SK-N-SH (cell line): ENCODE measurements at places on chromosomes 5 and 9. TPM values are rescaled to one million over a fixed set of nuclear protein-coding genes. Genes with fewer than 3 reads are reported as not detected.

GRCh38 chr5:169412831-169413230, 111.9 kb upstream of the SLIT3 start:
- no peak overlapping the region for H3K4me3 ChIP-seq
- no peak for DNase-seq
- no peaks in the 10 kb centered on the region for H3K36me3 ChIP-seq
- H3K27ac ChIP-seq, result peak overlapping the region; percentile 95; the same call in 1 of the 2 replicates
- H3K4me1 ChIP-seq, result peaks cover 25% of the 10 kb centered on the region
- H3K27me3 ChIP-seq, result no peaks in the 10 kb centered on the region

DNA sequence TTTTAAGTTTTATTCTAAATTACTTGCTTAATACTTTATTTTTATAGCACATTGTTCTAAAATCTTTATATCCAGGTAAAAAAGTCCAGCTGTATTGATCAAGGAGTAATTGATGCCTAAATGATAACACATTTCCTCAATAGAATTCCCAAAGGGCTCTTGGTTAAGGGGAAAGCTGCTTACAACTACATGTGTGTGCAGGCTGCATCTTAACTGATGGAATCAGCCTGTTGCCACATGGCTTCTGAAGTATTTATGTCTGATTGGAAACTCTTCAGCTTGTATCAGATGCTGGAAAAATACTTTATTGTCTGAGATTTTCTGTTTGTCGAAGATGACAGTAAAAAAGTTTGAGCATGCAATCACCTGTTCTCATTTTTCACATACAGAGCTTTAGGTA, 182.6 kb downstream of the FBXL7 start:
- H3K27me3 ChIP-seq, result no peaks in the 10 kb centered on the region
- H3K27ac ChIP-seq, result no peak overlapping the region
- H3K4me1 ChIP-seq, result peaks cover 6% of the 10 kb centered on the region; the same call in 1 of the 2 replicates
- no peak for DNase-seq

- H3K27me3 ChIP-seq, result no peaks in the 10 kb centered on the region
- DNase-seq, result peak; percentile 41
- 0 out of 2 replicates have a peak, but pooled peaks cover 8% of the 10 kb centered on the region for H3K4me1 ChIP-seq
Measured at GRCh38 chr9:115495052-115495635, 377.2 kb upstream of the TNC start.

DNA sequence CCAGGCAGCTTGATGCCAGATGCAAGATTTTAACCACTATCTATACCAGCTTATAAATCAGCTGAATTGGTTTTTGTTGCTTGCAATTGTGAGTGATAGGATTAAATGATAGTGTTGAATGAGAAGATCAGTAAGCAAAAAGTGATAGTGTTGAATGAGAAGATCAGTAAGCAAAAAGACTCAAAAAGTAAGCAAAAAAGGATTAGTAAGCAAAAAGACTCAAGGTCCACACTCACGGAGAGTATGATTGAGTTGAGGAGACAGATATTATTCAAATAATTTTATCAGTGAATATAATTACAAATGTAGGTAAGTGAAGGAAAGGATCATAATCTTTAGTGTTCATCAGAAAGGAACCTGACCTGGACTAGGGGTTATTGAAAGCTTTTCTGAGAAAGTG, 58.0 kb upstream of the ARRDC3 start:
- no peak overlapping the region for H3K27ac ChIP-seq
- no peak overlapping the region for H3K4me3 ChIP-seq
- H3K27me3 ChIP-seq, result no peaks in the 10 kb centered on the region
- DNase-seq, result no peak
- H3K4me1 ChIP-seq, result 0 out of 2 replicates have a peak, but pooled peaks cover 3% of the 10 kb centered on the region
- H3K36me3 ChIP-seq, result no peaks in the 10 kb centered on the region

DNA sequence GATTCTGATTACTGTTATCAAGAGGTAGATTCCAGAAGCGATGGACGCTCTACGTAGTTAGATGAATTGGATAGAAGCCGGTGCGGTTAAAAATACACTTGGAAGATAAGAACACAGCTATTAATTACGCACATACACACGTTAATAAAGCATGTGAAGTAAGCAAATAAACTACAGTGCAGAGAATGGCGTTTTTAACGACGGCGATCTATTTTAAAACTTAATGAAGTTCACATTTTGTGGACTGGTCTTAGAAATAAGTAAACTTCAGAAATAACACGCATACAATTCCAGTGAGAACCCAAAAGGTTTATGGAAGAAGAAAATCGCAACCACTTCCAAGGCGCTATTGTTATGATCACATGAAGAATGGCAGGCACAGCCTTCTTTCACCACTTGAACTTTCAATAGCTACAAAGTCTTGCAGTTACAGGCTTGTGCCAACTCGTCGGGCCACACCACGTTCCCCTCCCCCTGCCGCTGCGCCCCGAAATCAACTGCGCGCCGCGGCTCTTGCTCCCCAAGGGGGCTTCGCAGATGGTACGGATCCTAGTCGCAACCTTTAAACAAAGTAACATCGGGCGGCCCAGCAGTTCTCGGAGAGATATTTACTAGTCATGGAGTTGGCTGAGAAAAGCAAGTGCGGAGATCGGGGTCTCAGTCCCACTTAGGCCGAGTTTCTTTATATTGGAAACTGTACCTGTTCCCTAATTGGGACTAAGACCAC, 866 bp upstream of the SEMA6A start:
- peak overlapping the region; percentile 76 for H3K4me3 ChIP-seq
- H3K4me1 ChIP-seq, result peaks cover 22% of the 10 kb centered on the region; the same call in 1 of the 2 replicates
- H3K36me3 ChIP-seq, result no peaks in the 10 kb centered on the region
- no peak overlapping the region for H3K27ac ChIP-seq

GRCh38 chr5:132138260-132138659, 64.7 kb downstream of the CSF2 start:
- no peak overlapping the region for H3K4me3 ChIP-seq
- peaks cover 5% of the 10 kb centered on the region; the same call in 1 of the 2 replicates for H3K27me3 ChIP-seq

DNA sequence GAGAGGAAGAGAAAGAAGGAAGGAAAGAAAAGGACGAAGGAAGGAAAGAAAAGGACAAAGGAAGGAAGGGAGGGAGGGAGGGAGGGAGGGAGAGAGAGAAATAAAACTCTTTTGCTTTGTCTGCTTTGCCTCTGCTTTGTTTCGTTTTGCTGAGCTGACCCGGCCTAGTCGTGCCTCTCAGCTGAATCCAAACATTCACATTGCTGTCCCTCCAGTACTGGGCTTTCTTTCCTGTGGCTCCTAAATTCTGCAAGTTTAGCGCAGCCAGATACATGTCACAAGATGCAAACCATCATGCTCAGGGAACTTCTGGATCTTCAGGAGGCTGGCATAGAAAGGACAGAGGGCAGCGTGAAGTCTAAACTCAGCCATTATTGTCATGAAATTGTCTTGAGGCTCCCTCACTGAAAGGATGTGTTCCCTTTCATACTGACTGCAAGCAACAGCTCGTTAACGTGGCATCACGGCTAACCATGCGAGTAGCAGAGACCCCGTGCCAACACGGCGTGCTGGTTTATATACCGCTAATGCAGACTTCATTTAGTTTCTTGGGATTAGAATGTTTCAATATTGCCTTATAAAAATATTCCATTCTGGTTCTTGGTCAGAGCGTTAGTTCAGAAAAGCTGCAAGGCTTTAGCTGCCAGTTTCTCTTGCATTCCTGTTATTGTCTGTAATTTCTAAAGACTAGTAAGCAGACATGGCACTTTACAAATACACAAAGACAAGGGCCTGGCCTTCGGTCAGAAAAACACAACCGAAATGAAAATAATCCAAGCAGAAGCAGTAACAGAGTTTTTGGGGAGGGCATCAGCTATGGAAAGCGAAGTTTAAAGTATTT, 94.2 kb downstream of the TMEM174 start:
- H3K36me3 ChIP-seq, result no peaks in the 10 kb centered on the region
- H3K27me3 ChIP-seq, result no peaks in the 10 kb centered on the region
- no peak overlapping the region for H3K27ac ChIP-seq
- DNase-seq, result no peak
- peaks cover 2% of the 10 kb centered on the region for H3K4me1 ChIP-seq

- no peaks in the 10 kb centered on the region for H3K36me3 ChIP-seq
- no peak for DNase-seq
- H3K4me1 ChIP-seq, result no peaks in the 10 kb centered on the region
- H3K27ac ChIP-seq, result no peak overlapping the region
- no peaks in the 10 kb centered on the region for H3K27me3 ChIP-seq
Measured at GRCh38 chr5:69449511-69449910, 34.6 kb downstream of the MARVELD2 start.

Gene MYMK
- polyA plus RNA-seq, result not detected in 2 replicates

Gene TEX48
- 0.41 and 0.46 TPM in 2 replicates for polyA plus RNA-seq

Gene TAF11L10
- polyA plus RNA-seq, result not detected in 2 replicates

Gene TBC1D13
- polyA plus RNA-seq, result 19.1 and 19.7 TPM in 2 replicates

Gene ORM2
- polyA plus RNA-seq, result not detected in 2 replicates

Gene ADAMTS12
- polyA plus RNA-seq, result 2.5 and 4.1 TPM in 2 replicates

Gene DBH
- 0.92 and 1.2 TPM in 2 replicates for polyA plus RNA-seq
